A172 (cell line): ENCODE measurements at places on chromosomes 3 and 15.

- DNase-seq, result no peak
Observed at GRCh38 chr3:23811919-23812318, 6.2 kb downstream of the UBE2E1 start.

DNA sequence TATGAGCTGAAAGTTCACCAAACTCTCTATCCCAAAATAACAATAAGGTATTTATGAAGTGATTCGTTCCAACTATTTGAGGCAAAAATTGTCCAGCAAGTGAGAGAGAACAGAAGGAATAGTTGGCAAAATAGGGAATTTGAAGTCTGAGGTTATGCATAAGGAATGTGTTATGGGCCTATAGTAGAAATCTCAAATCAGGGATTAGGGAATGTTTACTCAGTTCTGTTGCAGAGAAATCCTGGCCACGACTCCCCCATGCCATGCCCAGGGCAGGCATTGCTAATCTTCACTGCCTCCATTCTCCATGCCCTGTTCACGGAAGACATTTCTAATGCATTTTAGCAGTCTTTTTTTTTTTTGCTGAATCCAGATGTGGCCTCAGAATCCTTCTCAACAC lies 58.6 kb downstream of the FLNB start:
- DNase-seq, result no peak

GRCh38 chr3:49416867-49417266 lies 4.6 kb downstream of the TCTA start:
- no peak for DNase-seq

DNA sequence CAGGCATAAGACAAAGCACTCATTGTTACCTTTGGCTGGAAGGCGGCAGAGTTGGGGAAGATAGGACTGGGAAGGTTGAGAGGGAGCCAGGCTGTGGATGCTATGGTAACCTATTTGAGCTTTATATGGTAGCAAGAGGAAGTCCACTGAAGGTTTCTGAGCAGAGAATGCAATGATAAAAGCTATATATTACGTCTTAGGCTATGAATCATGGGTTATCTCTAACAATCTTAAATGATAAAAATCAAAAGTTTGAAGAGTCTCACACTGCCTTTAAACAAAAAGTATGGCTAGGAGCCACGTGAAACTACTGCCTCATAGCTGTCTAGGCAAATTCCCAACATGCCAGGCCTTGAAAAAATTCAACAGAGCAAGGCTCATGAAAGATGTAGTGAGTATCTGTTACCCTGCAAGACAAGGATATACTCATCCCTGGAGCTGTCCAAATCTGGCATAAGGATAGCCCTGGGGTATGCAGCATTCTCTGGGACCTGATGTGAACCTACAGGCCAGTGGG lies 4.1 kb downstream of the P3H2 start:
- peak; percentile 35 for DNase-seq

GRCh38 chr3:16069149-16069922 lies 105.1 kb upstream of the GALNT15 start:
- peak; percentile 88 for DNase-seq

GRCh38 chr3:99365396-99365795 lies 273.0 kb upstream of the COL8A1 start:
- DNase-seq, result no peak

GRCh38 chr3:115715241-115715745 lies 92.0 kb downstream of the GAP43 start:
- no peak for DNase-seq
